ENCODE measurements at places on chromosomes 4 and X. TPM values are rescaled to one million over a fixed set of nuclear protein-coding genes. Genes with fewer than 3 reads are reported as not detected.

- peaks cover 13% of the 10 kb centered on the region for H3K27me3 ChIP-seq
- H3K27ac ChIP-seq = peak overlapping the region; percentile 85
- peak overlapping the region; percentile 88 for H3K4me3 ChIP-seq
- DNase-seq = peak; percentile 98
- no peaks in the 10 kb centered on the region for H3K36me3 ChIP-seq
- H3K4me1 ChIP-seq = peaks cover 27% of the 10 kb centered on the region
These were observed 205.3 kb downstream of the TENM3 start for GRCh38 chr4:182448281-182449151.

DNA sequence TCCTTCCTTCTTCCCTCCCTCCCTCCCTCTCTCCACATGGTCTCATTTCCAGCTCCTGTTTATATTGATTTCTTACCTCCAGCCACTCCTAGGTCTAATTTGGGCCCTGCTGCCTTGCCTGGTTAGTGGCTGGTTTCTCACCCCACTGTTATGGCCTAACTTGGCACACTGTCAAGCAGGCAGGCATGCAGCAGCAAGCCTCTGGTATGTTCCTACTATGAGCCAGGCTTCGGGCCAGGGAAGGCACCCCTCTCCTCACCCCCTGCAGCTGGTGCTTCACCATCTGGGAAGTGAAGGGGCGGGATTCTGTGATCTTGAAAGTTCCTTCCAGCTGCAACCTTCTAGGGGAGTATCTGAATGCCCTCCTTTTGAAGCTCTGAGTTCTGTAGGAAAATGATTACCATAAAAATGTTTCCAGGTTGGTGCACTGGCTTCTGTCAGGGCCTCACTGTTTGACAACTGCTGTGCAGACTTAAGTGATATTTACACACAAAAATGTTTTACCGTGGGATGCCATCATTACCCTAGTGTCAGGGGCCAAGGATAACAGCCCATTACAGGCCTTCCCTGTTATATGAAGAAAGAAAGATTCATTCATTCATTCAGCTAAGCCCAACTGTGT is 10.1 kb upstream of the VMA21 start:
- no peaks in the 10 kb centered on the region for H3K36me3 ChIP-seq
- no peaks in the 10 kb centered on the region for H3K4me1 ChIP-seq
- peak; percentile 93 for DNase-seq
- peak overlapping the region; percentile 49 for H3K27ac ChIP-seq

DNA sequence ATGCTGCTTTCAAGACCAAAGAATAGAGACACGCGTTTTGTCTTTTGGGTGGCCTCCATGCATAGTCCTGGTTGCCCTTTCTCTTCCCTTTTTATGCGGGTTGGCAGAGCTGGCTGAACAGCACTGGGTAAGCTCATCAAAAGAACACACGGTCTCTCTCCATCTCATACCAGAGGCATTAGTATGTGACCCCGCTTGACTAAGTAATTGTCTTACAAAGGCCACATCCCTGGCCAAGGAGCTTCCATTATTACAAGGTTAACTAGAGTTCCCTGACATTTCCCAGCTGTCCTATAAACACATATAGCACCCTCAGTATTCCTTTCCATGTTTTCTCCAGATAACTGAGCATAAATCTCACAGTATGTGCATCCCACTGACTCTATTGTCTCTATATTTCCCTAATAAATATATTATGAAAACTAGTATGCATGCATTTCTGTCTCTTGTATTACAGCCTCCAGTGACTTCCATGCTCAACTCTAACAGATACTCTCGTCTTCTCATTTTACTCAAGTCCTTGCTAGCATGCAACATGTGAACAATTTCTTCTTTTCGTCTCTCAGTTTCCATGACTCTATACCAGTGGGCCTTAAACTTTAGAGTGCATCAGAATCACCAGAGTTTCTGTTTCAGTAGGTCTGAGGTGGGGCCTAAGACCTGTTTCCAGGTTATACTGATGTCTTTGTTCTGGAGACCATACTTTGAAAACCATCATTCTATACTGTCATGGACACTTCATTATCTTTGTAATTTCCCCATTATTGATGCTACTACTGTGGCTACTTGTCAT is 247.7 kb upstream of the ARSJ start:
- H3K27me3 ChIP-seq = no peaks in the 10 kb centered on the region
- no peak overlapping the region for H3K4me3 ChIP-seq

GRCh38 chr4:111213531-111213930 is 590.7 kb upstream of the PITX2 start:
- H3K36me3 ChIP-seq = no peaks in the 10 kb centered on the region
- H3K4me1 ChIP-seq = peaks cover 10% of the 10 kb centered on the region
- no peak for DNase-seq
- H3K27me3 ChIP-seq = no peaks in the 10 kb centered on the region
- no peak overlapping the region for H3K27ac ChIP-seq

- DNase-seq = no peak
- H3K4me3 ChIP-seq = no peak overlapping the region
- H3K36me3 ChIP-seq = no peaks in the 10 kb centered on the region
- no peaks in the 10 kb centered on the region for H3K4me1 ChIP-seq
- no peaks in the 10 kb centered on the region for H3K27me3 ChIP-seq
These were observed 22.8 kb upstream of the SH3RF1 start for GRCh38 chr4:169293343-169294176.

Gene ARX
- total RNA-seq = not detected

DNA sequence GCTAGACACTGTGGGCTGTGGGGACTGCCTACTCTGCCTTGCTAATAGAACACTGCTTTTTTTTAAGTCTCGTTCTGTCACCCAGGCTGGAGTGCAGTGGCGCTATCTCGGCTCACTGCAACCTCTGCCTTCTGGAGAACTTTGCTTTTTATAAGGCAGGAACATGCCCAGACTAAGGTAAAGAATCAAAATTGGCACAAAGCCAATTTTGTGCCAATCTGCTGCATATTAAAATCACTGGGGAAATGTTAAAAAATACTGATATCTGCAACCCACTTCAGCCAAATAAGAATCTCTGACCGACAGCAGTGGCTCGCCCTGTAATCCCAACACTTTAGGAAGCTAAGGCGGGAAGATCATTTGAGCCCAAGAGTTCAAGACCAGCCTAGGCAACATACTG is 36.5 kb upstream of the CEP135 start:
- no peak overlapping the region for H3K27ac ChIP-seq
- no peak for DNase-seq
- no peaks in the 10 kb centered on the region for H3K36me3 ChIP-seq
- H3K4me1 ChIP-seq = no peaks in the 10 kb centered on the region
- no peak overlapping the region for H3K4me3 ChIP-seq

Gene WAS
- total RNA-seq = 6.1 TPM

DNA sequence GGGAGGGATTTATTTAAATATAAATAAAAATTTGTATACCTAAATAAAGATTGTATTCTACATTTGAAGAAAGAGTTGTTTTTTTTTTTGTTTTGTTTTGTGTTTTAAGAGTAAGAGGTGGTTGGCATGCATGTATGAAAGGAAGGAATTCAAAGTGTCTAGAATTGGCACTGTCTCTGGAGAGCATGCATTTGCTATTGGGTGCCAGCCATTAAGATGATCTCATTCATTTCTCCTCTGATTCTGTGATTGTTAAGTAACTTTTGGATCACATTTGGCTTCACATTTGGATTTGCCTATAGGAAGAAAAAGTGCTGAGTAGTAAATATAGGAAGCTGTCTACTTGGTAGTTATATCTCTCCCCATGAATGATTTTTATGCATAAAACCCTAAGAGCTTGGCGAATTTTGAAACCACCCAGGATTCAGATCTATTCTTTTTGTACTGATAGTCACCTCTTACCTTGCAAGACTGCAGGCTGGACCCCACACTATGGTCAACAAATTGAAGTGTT is 7.8 kb upstream of the BOD1L1 start:
- H3K4me1 ChIP-seq = peaks cover 5% of the 10 kb centered on the region
- H3K27me3 ChIP-seq = no peaks in the 10 kb centered on the region
- no peak overlapping the region for H3K27ac ChIP-seq
- no peak for DNase-seq

Measured in sigmoid colon (tissue), 7 donors.